Pulmonary artery endothelial cell (primary cell): ENCODE measurements at places on chromosomes 13 and 19.

GRCh38 chr19:41564515-41565378 lies 11.2 kb upstream of the CEACAM21 start:
- no peak for DNase-seq

DNA sequence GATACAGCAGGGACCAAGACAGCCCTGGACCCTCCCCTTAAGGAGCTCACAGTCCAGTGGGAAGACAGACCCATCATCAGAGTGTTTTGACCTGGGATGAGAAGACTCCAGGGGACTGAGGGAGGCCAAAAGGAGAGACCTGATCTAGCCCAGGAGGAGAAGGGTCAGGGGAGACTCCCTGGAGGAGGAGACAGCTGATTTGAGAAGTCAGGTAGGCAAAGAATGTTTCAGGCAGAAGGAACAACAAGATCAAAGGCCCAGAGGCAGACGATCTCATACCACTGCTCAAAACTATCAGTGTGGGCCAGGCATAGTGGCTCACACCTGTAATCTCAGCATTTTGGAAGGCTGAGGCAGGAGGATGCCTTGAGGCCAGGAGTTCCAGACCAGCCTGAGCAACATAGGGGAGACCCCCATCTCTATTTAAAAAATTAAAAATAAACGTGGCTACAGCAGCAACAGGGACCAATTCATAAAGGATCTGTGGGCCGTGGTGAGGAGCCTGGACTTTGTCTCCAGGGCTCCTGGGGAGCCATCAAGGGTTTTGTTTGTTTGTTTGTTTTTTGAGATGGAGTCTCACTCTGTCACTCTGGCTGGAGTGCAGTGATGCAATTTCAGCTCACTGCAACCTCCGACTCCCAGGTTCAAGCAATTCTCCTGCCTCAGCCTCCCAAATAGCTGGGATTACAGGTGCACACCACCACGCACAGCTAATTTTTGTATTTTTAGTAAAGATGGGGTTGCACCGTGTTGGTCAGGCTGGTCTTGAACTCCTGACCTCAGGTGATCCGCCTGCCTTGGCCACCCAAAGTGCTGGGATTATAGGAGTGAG lies 2.2 kb upstream of the COX6B1 start:
- no peak for DNase-seq

DNA sequence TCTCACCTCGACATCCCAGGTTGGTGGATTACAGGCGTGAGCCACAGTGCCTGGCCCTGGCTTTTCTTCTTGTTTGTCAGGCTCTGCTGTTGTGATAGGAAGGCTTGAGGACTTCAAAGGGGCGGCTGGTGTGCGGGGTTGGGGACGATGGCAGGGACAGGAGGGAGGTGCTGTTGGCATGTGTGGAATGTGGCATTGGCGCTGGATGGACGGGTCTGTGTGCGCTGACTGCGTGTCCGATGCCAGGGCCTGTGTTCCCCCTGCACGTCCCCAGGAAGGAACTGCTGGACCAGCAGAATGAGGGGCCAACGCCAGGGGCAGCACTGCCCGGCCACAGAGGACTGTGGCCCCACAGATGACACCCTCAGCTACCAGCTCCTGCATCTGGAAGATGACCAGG lies 12.7 kb upstream of the PTBP1 start:
- DNase-seq, result no peak

DNA sequence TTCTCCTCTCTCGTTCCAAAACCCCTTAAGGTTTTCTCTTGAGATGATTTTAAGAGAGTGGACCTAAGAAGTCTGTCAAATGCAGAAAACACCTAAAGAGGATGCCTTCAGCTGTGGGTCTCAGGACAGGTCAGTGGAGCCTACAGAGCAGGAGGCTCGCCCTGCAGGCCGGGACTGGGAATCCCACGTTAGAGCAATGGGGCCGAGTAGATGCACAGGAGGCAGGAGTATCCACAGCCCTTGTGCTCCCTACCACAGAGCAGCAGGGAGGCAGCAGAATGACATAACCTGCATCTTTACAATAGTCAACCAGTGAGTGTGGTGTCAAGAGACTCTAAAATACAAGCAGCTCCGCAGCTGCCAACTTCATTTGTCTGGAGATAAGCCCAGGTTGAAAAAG lies 229.4 kb downstream of the MTUS2 start:
- no peak for DNase-seq

- no peak for DNase-seq
Observed at GRCh38 chr19:4042731-4043082, 24.0 kb downstream of the ZBTB7A start.

DNA sequence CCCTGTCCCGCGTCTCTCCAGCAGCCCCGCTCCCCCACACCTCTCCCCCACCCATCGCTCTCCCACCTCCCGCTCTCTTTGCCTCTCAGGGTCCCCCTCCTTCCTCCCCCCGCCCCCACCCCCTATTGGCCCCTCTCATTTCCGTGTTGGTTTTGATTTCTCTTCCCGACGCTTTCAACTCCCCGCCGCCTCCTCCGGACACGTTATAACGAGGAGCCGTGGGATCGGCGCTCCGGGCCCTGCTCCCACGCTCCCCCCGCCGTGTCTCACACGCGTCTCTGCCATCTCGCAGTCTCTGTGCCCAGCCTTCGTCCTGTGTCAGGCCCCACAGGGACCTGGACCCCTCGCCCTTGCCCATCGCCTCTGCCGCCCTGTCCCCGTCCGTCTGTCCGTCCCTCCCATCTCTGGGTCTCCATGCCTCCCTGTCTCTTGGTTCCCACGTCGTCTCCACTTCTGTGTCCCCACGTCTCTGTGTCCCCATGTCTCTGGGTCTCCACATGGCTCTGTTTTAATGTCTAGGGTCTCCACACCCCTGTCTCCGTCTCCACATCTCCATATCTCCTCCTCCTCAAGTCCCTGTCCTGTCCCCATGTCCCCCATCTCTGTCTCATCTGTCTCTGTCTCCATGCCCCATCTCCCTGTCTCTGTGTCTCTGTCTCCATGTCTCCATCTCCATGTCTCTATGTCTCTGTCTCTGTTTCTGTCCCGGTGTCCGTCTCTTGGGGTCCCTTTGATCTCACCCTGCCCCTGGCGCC lies 13.1 kb downstream of the ERFL start:
- DNase-seq, result no peak

DNA sequence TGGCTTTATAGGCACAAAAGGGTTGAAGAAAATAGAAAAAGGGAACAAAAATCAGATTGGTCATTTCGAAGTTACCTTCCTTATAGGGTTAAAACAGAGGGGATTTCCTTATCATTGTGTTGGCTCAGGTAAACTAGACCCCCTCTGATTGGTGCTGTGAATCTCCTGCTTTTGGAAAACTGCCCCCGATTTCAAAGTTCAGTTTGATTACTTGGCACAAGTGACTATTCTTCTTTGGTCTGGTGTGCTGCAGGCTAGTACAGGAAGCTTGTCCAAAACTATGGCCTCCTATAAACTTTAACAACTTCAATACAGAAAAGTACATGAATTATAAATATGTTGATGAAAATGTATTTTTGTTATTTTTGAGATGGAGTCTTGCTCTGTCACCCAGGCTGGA lies 13.9 kb upstream of the TPTE2 start:
- no peak for DNase-seq

DNA sequence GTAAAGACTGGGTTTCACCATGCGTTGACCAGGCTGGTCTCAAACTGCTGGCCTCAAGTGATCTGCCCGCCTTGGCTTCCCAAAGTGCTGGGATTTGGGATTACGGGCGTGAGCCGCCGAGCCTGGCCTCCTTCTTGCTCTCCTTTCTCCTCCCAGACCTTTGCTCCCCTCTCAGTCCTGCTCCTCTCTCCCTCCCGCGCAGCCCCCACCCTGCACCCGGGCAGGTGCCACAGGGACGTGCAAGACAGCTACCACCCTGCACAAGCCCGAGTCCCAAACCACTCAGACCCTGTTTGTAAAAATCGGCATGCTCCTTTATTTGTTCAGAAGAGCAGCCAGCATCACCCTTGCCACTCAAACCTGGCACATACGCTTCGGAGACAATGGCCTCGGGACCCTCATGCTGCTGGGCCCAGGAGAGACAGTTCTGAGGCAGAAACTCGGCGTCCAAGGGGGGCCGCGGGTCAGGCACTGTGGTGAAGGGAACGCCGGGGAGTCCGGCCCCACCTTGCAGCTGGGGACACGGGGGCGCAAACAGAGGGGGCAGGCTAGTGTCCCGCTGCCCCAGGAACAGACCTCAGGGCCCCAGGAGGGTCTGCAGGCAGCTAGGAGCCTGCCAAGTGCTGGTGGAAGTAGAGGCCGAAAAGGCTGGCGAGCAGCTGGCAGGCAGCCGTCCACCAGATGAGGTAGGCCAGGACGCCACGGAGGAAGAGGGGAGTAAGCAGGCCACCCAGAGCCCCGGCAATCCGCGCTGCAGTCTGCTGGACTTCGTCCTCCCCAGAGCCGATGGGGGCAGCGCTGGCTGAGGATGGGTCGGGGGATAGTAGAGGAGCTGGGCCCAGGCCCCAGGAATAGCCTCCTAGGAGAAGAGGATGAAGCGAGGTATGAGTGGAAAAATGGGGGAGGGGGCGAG lies 18.7 kb downstream of the TMEM161A start:
- DNase-seq, result no peak

GRCh38 chr19:57719901-57720519 lies 7.4 kb downstream of the ZNF671 start:
- DNase-seq, result no peak

GRCh38 chr13:77328819-77329132 lies 1.9 kb upstream of the MYCBP2 start:
- DNase-seq, result no peak

DNA sequence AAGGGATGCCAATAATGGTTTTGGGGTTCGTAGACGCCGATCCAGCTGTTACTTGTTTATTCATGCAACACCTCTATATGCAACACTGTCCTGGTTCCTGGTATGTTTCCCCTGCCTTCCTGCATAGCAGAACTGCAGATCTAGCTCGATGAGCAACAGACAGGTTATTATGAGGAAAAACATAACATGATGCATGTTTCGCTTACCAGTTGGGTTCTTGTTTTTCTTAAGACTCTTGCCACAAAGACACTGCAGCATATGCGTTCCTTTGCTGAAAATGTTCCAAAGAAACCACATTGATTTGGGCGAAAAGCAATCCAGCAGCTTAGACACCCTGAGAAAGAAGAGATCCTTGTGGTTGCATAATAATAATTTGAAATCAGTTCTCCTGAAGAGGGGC lies 583 bp downstream of the FGF14 start:
- DNase-seq, result no peak

DNA sequence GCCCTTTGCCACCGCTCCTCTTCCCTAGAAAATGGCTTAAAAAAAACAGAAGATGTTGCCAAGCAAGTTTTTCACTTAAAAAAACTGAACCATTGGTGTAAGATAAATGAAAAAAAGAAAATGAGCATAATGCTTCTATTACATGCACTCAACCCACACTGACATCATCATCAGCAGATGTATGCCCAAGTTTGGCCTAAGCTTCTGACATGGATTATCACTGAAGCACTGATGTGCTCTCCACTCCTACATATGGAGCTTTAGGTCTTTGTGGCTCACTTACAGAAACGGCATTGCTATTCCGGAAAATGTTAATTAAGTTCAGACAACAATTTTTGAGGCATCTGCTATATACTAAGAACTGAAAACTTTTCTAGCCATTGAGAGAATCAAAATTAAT lies 8.0 kb downstream of the RXFP2 start:
- DNase-seq, result no peak

DNA sequence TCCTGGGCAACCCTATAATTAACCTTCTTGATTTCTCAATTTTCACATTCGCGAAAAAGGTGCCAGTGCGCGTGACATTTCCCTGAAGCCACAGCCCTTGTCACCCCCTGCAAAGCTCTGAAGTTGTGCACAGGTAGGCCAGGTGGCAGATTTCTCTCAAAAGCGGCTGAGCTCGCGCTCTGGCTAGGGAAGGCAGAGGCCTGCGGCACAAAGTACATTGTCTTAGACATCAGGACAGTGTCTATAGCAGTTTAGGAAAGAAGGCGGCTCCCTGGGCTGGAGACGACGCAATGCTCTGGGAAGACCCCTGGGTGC lies 42.9 kb upstream of the ZNF14 start:
- DNase-seq, result no peak

- no peak for DNase-seq
Observed at GRCh38 chr13:31240921-31241320, 41.1 kb downstream of the B3GLCT start.

DNA sequence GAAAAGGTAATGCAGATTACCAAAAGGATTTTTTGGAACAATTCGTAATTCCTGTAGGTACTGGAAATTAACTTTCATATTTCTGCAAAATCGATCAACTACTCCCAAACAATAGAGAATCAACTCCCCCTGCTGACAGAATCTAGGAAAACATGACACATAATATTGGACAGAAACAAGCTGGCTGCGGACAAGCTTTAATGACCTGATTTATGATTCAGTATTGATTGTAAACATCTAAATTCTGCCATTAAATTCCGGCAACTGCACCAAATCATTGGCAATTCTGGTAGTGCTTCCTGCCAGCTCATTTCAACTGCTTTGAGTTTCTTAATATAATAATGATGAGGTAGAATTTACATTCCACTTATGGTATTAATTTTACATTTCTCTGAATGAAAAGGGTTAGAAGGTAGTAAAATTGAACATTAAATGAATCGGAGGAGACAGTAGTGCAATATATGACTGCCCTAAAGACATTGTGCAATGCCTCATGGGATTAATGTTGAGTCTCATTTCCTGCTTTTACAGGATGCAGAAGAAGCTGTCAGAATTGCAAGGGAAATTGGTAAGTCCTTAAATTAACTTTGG lies 146.5 kb downstream of the PCCA start:
- no peak for DNase-seq

DNA sequence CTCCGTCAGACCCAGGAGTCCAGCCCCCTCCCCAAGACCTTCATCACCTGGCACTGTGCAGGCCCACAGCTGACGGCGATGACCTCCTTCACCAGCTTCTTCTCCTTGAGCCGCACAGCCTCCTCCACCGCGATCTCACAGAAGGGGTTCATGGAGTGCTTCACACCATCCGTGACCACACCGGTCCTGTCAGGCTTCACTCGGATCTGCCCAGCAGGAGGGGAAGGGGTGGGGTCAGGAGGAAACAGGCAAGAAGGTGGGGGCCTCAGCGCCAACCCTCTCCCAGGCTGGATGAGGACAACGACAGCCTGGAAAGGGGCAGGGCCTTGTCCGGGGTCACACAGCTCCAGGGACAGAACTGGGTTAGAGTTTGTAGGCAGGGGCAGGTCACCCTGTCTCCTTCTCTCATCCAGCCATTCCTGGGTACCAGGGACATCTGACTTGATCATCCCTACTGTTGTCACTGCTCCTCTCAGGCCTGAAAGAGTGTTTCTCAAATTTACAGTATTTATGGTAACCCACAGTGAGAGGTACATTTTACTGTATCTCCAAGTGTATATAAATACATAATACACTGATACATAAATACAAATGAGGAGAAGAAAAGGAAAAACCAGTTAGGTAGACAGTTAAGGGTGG lies 12.0 kb downstream of the ETFB start:
- no peak for DNase-seq

DNA sequence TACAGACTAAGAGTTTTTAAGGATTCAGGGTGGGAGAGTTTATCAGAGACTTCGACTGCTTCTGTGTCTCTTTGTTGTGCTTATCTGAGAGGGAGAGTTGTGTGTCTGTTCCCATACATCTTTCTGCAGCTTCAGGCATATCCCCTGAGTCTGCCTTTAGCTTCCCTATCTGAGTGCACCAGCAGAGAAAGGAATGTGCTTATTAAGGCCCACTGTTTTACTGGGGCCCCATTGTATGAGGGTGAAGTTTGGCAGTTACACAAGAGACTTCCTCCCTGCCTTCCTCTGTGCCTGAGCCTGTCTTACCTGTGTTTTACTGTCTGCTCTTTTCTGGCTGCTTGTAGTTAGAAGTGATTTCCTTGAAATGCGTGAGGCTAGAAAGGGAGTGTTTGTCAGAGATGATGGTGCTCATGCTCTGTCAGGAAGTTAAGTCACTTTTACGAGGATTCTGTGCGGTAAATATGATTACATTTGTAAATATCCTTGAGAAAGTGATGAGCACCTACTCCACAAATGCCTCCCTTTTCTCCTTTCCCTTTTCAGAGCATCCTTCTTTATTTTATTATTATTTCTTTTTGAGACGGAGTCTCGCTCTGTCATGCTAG lies 1228.9 kb upstream of the MIR17HG start:
- no peak for DNase-seq
